ENCODE measurements at places on chromosomes 12 and 14.

DNA sequence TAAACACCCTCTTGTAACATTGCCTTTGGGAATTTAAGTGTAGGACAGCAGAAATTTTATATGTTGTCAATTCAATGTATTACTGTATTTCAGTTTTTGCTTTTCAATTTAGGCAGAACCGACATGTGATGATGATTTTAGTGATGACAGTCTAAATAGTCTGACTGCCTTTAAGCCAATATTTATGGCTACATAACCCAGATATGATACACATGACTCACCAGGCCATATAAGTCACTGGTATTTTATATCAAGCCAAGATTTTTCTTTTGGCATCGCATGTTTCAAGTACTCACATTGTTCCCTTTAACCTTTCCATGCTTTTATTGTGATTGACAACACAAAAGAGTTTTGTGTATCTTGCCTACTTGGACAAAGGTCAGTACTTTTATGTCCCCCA lies 13.6 kb upstream of the PPM1A start:
- no peak for DNase-seq

DNA sequence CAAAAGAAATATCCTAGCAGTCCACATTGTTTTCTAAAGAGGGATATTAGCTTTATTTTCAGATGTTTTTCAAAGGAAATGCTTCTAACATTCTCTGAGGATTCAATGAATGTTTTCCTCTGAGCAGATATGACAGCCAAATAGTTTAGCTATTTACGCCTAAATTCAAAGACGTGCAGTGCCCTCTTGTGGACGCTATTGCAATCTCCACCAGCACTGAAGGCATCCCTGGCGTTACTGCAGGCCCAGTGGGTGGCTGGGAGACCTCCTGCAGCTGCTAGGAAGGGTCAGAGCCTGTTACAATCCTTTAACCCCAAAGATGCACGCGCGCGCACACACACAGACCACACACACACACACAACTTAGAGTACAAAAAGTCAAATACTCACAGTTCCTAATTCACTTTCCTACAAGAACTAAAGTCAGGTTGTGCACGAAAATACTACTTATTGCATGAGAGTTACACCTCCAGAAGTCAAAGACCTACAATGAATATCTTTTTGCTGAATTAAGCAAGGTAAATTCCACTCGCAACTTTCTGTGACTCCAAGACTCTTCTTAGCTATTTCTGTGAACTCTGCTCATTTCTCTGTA lies 589.3 kb upstream of the TMEM132C start:
- DNase-seq, result no peak

GRCh38 chr14:93160353-93160801 lies 24.3 kb downstream of the MOAP1 start:
- DNase-seq, result no peak

GRCh38 chr12:93380480-93381121 lies 2.9 kb downstream of the NUDT4 start:
- DNase-seq, result no peak

GRCh38 chr14:94893411-94894160 lies 123.7 kb upstream of the GSC start:
- no peak for DNase-seq

DNA sequence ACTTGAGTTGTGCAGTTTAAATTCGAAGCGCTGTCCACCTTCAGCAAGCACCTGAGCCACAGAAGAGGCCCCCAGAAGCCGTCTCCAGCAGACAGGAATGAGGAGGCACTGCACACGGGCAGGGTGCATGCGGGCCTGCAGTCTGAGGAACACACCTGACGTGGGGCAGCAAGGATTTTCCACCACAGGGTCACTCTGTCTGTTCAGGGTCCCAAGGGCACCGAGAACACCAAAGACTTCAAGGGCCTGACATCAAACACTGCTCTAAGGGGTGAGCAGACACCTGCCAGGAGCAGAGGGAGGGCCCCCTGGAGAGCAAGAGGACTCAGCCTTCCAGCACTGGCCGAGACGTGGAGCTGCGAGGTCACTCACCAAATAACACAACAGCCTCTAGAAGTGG lies 99.7 kb upstream of the C14orf180 start:
- DNase-seq, result no peak

DNA sequence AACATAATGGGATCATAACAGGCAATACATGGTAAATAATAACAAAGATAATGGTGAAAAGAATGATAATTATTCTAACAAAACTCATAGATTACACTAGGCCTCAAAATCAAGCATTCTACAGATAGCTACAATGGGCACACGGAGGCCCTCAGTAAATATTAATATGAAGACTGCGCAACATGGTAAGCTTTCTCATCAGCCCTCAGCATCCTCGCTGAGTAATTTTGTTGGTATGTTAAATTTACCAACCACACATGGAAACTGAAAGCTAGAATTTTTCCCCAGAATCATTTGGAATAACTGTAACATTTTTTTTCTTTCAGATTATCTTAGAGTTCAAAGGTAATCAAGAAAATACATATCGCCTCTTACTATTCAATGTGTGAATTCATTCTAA lies 74.2 kb upstream of the PYGL start:
- no peak for DNase-seq

GRCh38 chr14:64209444-64210131 lies 84.6 kb downstream of the ESR2 start:
- peak; percentile 74 for DNase-seq

- no peak for DNase-seq
Observed at GRCh38 chr14:89244720-89245119, 172.3 kb downstream of the FOXN3 start.

DNA sequence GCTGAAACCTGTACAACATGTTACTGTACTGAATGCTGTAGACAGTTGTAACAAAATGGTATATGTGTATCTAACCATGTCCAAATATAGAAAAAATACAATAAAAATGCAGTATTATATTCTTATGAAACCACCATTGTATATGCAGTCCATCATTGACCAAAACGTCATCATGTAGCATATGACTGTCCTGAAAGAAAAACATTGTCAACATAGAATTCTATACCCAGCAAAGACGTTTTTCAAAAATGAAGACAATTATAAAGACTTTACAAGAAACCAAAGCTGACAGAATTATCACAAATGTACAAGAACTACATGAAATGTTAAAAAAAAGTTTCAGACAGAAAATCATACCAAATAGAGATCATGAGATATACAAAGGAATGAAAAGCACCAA lies 8.1 kb upstream of the GPATCH2L start:
- DNase-seq, result no peak

- DNase-seq, result no peak
Observed at GRCh38 chr14:87935081-87935828, 57.7 kb downstream of the GALC start.

DNA sequence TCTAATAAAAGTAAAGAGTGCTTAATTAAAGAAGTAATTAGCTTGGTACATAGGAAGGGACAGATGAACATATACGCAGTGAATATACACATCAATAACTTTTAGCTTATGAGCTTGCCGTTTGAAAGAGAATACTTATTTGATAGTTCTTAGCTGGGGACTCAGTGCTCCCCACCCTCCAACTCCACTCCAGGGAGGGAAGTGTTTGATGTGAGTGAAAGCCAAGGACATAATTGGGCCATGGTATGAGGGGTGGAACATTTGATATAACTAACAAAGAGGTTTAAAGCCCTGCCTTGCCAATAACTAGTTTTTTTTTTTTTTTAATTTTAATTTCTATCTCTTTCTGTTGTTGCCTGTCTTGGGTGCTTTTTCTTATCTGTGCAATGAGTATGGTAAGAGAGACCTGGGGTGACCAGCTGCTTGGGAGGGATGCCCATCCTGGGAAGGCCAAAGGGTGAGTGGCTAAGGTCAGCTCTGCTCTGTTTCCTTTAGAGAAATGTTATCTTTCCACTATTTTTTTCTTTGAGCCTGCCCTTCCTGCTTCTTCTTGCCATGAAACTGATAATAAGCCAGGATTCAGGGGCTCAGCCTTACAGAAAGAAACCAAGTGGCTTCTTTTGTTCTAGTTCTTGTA lies 132.8 kb upstream of the CPSF6 start:
- DNase-seq, result no peak

DNA sequence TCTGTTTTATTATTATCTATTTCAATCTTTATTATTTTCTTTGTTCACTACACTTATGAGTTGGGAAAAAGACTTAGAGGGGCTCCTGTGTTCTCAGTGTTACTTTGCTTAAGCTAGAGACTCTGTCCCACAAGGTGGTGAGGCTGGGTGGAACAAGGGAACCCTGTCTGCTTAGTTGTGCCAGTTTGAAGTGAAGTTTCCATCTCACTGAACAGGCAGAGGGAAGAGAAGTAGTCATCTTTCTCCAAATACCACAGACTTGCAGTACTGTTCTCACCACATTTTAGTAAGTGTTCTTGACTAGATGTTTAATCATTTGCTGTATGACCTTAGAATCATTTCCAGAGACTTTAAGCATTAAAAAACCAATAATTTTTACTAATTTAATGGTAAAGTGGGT lies 195.7 kb upstream of the NEDD1 start:
- DNase-seq, result no peak

DNA sequence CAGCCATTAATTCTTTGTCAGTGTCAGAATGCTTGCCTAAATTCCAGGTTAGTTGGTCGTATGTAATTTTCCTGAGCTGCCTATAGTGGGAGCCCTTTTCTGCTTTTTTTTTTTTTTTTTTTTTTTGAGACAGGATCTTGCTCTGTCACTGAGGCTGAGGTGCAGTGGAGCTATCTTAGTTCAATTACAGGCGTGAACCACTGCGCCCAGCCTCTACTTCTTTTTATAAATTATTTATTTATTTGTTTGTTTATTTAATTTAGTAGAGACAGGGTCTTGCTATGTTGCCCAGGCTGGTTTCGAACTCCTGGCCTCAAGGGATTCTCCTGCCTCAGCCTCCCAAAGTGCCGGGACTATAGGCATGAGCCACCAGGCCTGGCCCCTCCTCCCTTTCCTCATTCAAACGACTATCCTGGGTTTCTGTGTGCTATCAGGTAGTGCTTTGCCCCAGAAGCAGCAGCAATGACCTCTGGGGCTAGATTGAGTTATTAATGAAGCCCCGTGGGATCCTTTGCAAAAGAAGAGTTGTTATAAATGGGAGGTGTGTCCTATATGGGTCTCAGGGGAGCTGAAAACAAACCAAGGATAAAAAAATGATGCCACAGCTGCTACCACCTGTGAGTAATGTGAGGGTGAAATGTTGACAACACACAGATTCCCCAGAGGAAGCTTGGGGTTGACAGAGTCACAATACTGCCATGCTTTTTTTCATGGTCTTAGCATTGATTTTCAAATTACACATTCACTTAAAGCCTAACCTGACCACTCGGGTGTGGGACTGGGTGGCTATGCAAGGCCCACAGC lies 34.6 kb upstream of the NFKBIA start:
- no peak for DNase-seq

- no peak for DNase-seq
Observed at GRCh38 chr12:3680919-3681594, 71.9 kb downstream of the CRACR2A start.

- peak; percentile 83 for DNase-seq
Observed at GRCh38 chr12:53701518-53702264, 25.6 kb downstream of the CALCOCO1 start.

GRCh38 chr12:108110844-108111243 lies 18.2 kb upstream of the WSCD2 start:
- DNase-seq, result no peak

DNA sequence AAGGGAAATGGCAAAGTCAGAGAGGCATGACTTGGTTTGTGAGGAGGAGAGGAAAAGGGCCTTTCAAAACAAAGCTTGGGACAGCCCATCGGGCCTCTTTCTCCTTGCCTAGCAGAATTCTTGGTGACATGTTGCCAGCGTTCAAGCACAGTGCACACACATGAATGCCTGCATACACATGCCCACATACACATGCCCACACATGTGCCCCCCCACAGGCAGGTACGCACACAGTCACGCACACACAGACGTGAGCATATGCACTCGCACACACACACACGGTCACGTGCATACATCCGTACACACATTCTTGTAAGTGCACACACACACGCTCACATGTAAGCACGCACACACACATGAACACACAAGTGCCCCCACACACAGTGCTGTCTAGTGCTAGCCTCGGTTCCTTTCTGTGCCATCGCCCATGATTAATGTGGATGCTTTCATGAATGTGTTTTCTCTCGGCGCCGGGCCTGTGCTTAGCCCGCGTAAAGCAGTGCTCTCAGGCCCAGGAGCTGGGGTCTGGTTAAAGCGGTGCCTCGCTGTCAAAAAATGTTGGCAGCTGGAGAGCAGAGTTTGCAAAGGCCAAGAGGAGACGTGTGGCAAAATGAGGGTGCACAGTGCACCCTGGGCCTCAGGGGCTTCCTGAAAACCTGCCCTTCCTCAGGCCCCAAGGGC lies 328.8 kb upstream of the DIO3 start:
- peak; percentile 55 for DNase-seq

GRCh38 chr14:103157969-103158368 lies 34.7 kb downstream of the TNFAIP2 start:
- DNase-seq, result no peak

DNA sequence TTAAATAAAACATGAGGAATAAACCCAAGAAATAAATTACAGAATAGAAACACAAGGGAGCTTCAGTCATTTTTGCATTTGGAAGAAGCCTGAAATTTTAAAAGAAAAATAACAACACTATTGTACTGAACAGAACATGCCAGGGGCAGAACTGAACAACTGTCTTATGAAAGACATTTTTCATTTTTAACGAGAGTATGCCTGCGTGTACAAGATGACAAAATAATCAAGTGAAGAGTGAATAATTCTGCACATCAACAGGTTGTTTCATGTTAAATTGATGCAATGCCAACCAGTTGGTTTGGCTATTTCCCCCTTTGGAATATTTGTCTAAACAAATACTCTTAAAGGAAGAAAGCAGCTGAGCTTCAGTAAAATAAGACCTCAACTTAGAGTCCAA lies 103.3 kb upstream of the BTG1 start:
- DNase-seq, result no peak

GRCh38 chr14:42014301-42014700 lies 407.6 kb downstream of the LRFN5 start:
- no peak for DNase-seq

All from cardiac septum (tissue), 1 donor.